ENCODE measurements at places on chromosomes 3 and 15. TPM values are rescaled to one million over a fixed set of nuclear protein-coding genes. Genes with fewer than 3 reads are reported as not detected.

DNA sequence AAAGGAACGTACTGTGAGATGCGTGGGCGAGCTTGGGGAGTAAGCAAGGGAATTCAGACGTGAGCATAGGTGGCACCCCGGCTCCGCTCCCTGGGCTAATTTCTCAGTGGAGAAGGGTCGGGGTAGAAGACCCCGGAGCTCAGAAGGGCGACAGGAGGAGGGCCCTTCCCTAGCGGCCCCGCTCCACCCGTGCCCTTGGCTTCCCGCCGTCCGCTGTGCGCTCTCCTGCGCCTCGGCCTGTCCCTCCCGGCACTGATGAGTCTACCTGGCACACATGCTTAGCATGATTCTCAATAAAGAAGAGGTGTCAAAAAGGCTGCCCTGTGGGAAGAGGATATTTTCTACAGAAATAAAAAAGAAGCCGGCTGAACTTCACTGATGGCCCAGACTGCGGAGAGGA, 292.7 kb downstream of the OCA2 start:
- DNase-seq: no peak

DNA sequence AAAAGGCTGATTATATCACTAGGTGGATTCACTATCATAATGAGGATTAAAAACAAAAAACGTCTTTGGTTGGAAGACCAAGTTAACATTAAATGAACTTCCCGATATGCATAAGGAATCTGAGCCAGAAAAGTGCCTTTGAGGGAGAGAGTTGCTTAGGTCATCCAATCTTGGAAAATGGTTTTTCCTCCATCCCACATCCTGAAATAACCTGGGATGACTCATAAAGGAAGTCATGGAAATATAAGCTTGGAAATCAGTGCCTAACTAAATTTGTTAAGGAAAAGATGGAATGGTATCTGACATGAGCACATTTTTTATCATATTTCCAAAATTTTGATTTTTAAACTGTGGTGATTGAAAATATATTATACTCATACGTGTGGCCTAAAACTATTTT, 66.0 kb downstream of the KBTBD8 start:
- DNase-seq: no peak

Gene KBTBD13
- 0.67 TPM for polyA plus RNA-seq

Gene RLBP1
- polyA plus RNA-seq: 0.27 TPM

DNA sequence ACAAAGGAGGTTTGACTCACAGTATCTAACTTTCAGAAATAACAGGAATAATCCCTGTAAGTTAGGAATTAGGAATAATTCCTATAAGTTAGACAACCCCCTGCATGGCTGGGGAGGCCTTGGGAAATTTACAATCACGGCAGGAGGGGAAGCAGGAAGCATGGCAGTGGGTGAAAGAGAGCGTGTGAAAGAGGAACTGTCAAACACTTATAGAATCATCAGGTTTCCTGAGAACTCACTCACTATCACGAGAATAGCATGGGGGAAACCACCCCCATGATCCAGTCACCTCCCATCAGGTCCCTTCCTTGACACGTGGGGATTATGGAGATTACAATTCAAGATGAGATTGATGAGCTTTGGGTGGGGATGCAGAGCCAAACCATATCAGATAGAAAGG, 385.5 kb downstream of the IL20RB start:
- DNase-seq: no peak

- no peak for DNase-seq
These were observed 24.9 kb downstream of the TMEM45A start for GRCh38 chr3:100517276-100517675.

Gene SPATA16
- polyA plus RNA-seq: not detected

GRCh38 chr3:146159037-146159436, 1.9 kb downstream of the PLOD2 start:
- DNase-seq: no peak
